ENCODE measurements at places on chromosomes 5 and 9.

DNA sequence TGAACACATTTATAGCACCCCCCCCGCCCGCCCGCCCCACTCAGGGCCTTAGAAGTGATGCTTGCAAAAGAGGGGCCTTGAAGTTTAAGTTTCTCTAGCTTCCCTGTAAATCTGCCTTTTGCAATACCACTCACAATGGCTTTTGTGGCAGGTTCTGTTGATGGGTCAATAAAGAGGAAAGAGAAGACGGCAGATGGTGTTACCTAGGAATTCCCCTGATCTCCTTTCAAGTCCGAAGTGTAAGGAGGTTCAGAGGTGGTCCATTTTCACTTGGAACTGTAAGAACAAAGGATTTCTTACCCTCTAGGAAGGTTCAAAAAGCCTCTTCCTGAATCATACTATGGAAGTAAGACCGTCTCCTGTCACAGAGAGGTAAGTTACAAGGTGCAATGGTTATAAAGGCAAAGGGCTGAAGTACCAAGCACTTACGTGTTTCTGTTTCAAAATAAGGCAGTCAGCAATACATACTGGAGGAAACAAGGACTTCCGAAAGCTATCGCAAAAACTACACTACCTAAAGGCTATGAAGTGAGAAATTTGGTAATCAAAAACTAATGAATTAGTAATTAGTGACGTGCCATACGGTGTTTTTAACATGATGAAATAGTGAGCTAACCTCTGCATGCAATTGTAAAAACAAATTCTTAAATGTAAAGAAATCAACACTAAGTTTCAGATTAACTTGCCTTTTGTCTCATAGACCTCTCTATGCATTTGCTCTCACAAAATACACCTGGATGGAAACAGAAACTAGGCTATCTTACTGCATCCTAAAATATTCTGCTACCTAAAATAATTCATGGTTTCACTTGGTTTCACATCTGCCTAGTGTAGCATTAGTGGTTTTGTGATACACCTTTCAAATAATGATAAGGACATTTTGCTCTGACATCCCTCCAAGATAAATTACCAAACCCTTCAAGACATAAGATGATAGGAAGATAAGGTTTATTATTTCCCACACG, 589.4 kb upstream of the FAM174A start:
- no peak for DNase-seq

- no peak for DNase-seq
Measured at GRCh38 chr5:116585227-116585626, 10.6 kb upstream of the SEMA6A start.

DNA sequence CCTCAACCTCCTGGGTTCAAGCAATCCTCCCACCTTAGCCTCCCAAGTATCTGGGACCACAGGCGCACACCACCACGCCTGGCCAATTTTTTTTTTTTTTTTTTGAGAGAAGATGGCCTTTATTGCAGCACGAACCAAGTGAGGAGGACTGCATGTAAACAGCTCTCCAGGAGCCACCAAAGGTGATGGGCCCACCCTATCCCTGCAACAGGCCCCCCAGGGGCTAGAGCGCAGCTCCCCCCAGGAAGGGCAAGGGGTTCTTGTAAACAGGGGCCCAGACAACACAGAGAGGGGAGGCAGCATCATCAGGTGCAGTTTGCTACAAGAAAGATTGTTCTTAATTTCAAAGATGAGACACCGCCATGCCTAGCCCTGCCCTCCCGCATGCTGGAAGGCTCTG, 12.6 kb upstream of the EGR1 start:
- no peak for DNase-seq

GRCh38 chr5:127320032-127320965, 29.7 kb downstream of the MEGF10 start:
- DNase-seq, result peak; percentile 54

DNA sequence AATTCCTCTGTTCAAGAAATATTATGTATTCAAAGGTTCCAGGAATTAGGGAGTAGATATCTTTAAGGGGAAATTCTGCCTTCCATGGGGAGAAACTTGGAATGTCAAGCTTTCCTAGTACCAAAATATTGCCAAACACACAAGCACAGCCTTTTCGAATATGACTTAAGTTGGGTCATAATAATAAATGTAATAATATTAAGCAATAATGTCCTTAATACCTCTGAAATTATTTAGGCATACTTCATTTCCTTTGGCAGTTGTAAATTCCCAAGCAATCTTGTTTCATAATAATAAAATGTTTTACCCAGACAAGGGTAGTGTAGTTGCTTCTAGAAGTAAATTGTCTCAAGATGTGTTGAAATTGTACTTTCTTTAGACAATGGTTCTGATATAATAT, 630.3 kb upstream of the CDH18 start:
- DNase-seq, result no peak

Data from kidney epithelial cell (primary cell).